ENCODE measurements at places on chromosomes 1 and 21.
A peak's percentile ranks its signal among the peaks of the same experiment; 100 is the strongest.

GRCh38 chr1:212108981-212109380 is 73.4 kb downstream of the DTL start:
- no peak for DNase-seq

GRCh38 chr1:215055281-215055935 is 27.1 kb upstream of the KCNK2 start:
- DNase-seq = no peak

- no peak for DNase-seq
Measured at GRCh38 chr1:96513136-96513535, 208.4 kb upstream of the PTBP2 start.

- DNase-seq = no peak
Measured at GRCh38 chr1:210709701-210710100, 381.0 kb downstream of the HHAT start.

DNA sequence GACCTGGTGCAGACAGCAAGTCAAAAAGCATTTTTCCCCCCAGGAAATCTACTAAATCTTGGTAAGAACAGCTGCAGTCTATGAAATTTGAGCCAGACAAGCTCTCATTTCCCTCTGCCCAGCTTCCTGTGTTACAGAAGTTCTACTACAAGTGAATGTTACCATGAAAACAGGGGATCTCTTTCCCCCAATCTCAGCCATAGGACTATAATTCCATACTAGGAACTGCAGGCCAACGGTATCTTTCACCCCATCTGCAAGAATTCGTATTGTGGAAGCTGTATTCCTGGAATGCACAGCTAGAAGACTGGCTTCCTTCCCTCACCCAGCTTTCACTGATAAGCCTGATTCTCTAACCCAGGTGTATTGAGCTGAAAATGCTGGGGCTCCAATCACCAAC is 1655.4 kb downstream of the BRINP3 start:
- no peak for DNase-seq

- DNase-seq = peak; percentile 60
Measured at GRCh38 chr1:209860293-209860881, 32.6 kb downstream of the UTP25 start.

DNA sequence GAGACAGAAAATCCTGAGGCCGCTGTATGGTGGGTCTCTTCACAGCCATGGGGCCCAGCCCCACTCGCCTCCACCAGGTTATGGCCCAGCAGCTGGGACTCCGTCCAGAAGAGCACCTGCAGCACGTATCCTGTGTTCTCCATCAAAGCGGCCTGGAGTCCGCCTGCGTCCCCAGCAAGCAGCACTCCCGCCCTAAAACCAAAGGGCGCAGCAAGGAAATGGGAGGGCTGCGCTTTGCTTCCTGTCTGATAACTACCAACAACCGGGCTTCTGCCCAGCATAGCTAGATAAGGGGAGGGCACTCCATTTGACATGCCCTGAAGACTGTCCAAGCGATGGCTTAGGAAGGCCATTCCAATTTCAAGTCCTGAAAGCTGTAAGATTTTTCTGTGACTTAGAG is 119.9 kb downstream of the KCNJ15 start:
- DNase-seq = peak; percentile 23

- no peak for DNase-seq
Measured at GRCh38 chr1:10980841-10981727, 31.4 kb upstream of the TARDBP start.

DNA sequence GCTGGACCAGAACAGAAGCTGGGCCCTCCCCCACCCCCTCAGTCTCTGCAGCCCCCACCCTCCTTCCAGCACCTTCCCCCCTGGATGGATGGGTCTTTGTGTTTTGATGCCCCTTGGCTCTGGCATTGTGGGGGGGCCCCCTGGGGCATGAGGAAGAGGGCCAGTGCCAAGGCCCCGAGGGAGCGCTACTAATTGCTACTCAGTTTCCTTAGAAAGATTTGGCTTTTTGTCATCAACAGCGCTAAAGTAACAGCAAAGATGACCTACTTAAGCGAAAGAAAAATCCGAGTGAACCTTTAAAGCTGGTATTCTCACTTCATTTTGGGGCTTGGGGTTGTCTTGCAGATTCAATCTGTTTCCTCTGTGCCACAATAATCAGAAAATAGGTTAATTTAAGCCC is 63.5 kb downstream of the SKI start:
- no peak for DNase-seq

DNA sequence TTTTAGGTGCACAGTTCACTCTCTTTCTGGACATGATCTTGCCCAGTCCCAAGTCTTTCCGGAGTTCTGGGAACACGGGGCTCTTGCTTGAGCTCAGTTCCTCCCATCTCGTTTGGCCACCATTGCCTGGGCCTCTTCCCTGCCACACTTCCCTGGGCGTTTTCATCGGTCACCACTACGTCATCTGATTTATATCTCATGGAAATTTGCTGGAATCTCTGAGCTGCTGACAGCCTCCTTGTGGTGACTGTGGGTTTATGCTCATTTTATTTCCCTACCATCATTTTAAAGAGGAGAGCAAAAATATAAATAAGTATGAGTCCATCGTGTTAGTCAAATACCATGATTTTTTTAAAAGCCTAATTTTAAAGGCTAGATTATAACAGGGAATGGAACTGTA is 449.1 kb upstream of the KAZN start:
- DNase-seq = no peak

DNA sequence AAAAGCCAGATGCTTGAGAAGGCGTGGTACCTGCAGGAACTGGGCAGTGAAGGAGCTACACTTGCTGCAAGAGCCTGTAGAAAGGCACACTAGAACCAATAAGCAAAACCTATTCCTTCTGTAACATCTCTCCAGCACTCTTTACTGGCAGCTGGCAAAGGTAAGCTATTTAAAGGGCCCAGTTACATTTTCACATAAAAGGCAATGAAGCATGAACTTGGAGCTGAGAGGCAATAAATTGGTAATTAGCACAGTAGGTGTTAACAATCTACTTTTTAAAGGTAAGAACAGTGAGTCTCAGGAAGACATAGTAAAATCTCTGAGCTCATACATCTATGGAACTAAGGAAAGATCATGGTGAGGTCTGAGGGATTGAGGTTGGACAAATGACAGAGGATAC is 167.1 kb upstream of the OLFM3 start:
- no peak for DNase-seq

Data from uterus (tissue), 4 donors.